D341Med (cell line): ENCODE measurements at places on chromosomes 7 and 10.

DNA sequence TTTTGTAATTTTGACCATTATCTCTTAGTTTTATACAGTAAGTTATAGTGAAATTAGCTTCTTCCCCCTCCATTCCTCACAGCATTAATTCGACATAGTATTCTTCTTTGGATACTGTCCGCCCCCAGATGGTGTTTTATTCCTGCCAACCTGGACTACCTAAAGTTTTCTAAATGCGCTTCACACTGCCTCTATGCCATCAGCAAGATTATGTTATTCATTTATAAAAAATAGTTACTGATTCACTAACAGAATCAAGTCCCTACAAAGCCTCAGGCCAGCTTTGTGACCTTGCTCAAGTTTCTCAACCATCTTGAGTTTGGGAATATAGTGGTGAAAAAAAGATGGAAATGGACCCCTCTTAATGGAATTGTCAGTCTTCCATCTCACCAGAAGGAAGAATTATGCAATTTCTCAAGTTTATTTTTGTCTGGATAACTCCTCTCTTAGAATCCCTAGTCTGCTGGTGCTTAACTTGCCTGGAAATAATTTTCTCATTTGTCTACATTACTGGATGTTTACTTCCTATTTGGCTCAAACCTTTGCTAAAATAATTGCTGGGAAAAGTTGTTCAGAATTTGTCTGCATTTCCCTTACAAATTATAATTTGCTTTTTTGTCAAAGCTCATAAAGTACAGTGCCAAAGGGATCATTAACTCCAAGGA is 16.7 kb upstream of the FGL2 start:
- no peak for DNase-seq

- no peak for DNase-seq
Observed at GRCh38 chr10:61899069-61899531, 2.4 kb upstream of the ARID5B start.

- peak; percentile 11 for DNase-seq
Observed at GRCh38 chr7:45687185-45687560, 113.0 kb downstream of the ADCY1 start.

DNA sequence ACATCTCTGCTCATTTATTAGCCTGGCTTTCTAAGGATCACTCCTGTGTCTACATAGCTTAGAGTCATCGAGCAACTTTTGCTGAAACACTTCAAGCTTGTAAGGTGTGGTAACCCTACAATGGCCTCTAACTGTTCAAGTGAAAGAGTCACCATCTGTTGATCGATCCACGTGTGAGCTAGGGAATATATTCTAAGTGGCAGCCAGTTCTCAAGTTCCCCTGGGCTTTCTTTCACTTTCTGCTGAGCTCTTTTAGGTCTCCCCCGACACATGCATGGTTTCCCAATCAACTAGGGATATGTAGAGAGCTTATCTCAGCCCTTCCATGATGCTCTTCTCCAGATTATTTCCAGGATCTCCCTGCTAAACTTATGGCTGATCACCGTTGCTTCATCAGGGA is 15.5 kb downstream of the AOAH start:
- DNase-seq = no peak

DNA sequence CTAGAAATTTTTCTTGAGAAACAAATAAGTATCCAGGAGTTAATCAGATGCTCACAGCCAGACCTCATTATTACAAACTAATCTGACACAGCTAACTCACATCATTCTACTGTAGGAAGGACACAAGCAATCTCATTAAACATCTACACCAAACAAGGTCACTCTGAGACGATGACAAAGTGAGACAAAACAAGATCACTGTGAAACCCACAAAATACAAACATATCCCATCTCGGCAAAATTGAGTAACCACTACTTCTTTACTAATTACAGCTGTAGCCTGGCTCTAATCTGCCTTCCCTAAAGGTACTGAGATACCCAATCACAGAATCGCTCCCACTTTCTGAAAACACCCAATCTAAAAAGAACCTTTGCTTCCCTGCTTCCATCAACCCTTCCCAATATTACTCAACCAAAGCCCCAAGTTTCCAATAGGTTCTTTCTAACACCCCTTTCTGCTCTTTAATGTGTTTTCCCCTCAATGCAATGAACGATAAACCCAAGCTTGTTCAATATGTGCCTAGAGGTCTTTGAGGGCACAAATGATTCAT is 26.9 kb downstream of the CCDC6 start:
- DNase-seq = no peak

DNA sequence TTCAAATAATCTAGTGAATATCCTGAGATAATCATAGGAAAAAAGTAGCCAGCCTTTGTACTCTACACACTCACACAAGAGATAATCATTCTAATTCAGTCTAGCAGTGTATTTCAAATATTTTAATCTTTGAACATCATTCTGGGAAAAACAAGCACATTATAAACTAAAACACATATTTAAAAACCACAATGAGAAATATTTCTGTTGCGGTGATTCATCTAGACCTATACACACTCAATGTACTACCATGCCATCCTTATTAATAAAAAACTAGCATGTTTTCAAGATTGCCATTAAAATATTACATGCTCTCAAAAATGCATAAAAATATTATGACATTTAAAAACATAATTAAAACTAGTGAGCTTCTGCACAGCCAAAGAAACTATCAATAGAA is 11.8 kb downstream of the COG5 start:
- DNase-seq = no peak

DNA sequence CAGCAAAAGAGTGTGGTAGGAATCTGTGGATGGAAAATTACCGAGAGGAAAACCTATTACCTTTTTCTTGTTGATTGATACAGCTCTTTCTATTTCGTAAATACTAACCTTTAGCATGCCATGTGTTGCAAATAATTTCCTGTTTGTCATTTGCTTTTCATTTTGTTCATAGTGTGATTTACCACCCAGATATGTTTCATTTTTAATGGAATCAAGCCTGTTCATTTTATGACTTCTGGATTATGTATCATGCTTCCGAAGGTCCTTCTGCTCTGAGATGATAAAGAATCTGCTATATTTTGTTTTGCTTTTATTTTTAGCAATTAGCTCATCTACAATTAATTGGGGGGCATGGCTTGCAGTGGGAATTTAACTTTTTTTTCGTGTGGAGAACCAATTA is 46.5 kb downstream of the INPP5F start:
- no peak for DNase-seq

GRCh38 chr10:71998840-71999194 is 34.6 kb downstream of the CHST3 start:
- no peak for DNase-seq

DNA sequence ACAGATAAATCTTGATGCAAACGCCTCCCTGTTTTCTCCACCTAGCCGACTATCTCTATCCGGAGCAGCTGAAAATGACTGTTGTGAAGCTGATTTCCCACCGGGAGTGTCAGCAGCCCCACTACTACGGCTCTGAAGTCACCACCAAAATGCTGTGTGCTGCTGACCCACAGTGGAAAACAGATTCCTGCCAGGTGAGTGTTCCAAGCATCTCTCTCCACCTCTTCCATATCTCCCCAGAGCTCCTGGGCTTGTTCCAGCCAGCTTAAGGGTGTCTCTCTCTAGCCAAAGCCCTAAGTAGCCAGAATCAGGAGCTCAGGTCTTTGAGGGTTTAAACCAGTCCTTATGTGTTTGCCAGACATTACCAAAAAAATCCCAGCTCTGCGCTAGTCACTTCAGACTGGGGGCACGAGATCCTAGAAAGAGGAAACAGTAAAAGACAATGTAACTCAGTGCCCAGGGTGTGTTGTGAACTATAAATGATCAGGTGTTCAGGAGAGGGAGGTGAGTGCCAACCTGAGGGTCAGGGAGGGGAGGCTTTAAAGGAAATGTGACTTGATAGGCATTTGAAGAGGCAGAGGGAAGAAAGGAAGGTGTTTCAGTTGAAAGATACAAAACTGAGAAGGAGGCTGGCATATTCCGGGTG is 4.4 kb downstream of the PLAU start:
- DNase-seq = no peak

GRCh38 chr10:31702005-31702404 is 226.6 kb downstream of the ARHGAP12 start:
- no peak for DNase-seq

GRCh38 chr10:11930312-11930978 is 107.3 kb downstream of the PROSER2 start:
- DNase-seq = no peak

GRCh38 chr10:69087590-69088470 is at the start of gene SRGN:
SRGN (plus strand) TSS chr10:69088103; CDS start chr10:69088158, 55 bp downstream.
- DNase-seq = no peak

DNA sequence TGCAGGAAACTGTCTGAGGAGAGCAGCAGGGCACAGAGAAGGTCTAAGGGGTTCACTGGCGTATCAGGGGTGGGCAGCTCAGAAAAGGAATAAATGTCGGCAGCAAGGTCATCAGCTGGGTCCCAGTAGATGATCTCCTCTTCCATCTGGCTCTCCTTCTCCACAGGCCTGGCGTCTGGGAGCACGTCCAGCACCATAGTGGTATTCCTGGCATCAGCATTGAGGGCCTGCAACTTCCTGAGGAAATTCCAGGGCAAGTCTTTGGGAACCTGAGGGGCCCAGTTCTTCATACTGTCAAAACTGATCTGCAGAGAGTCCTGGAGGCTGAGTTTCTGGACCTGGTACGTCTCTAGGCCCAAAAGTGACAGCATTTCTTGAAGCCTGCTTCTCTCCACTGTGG is 9.6 kb upstream of the MRPS24 start:
- DNase-seq = no peak

DNA sequence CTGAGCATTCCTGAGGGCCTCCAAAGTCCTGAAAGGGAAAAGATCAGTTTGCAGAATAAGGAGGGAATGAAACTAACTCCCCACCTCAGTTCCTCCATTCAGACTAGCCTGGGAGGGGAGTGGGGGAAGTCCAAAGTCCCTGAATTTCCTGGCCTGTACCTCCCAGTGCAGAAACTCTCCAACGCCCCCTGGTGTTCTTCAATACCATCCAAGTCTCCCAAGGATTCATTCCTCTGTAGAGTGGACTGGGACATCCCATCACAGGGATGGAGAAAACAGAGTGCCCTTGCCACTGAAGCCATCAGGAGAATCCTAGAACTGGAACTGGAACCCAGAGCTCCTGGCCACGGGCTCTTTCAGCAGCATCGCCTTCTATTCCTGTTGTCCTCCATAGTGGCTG is 1.6 kb upstream of the COL13A1 start:
- peak; percentile 35 for DNase-seq

- DNase-seq = peak; percentile 58
Observed at GRCh38 chr10:2839081-2839725, 228.1 kb upstream of the PFKP start.

DNA sequence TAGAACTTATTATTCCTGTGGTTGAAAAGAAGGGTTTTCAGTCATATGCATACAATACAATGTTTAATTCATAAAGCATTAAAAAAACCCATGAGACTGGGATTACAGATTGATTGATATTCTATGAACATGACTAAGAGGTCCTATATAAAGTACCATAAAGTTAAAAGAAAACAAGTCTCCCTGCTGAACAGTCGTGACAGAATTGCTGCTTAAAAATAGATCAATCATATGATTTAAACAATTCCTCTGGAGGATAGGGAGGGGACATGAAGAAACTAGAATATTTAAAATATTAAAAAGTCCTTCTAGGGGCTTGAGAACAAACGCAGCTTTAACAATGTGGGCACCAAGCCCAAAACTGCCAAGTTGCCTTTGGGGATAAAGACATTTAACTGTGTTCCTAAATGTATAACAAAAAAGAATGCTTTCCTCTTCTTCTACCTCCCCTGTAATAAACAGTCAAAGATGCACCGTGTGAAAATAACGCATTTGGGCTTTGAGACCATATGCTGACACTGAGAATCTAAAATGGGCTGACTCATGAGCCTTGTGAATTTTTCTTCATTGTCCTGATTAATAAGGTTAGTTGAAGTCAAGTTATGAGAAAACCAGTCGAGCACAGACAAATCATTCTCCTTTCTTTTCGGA is 25.8 kb downstream of the TWIST1 start:
- no peak for DNase-seq

DNA sequence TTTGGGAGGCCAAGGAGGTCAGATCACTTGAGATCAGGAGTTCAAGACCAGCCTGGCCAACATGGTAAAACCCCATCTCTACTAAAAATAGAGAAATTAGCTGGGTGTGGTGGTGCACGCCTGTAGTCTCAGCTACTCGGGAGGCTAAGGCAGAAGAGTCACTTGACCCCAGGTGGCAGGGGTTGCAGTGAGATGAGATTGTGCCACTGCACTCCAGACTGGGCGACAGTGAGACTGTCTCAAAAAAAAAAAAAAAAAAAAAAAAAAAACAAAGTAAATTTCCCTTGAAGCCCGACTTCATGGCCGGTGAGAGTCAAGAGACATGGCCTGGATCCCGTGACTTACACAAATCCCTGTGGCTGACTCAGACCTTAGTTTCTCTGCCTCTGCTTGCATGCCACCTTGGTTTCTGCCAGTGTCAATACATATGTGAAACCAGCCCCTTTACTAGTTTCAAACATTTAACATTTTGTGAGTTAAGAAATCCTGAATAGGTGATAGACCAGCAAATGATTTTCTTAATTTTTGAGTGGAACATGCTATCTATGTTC is 62.8 kb downstream of the ZEB1 start:
- DNase-seq = no peak
